ENCODE measurements at places on chromosomes 2 and 18. TPM values are rescaled to one million over a fixed set of nuclear protein-coding genes. Genes with fewer than 3 reads are reported as not detected.

DNA sequence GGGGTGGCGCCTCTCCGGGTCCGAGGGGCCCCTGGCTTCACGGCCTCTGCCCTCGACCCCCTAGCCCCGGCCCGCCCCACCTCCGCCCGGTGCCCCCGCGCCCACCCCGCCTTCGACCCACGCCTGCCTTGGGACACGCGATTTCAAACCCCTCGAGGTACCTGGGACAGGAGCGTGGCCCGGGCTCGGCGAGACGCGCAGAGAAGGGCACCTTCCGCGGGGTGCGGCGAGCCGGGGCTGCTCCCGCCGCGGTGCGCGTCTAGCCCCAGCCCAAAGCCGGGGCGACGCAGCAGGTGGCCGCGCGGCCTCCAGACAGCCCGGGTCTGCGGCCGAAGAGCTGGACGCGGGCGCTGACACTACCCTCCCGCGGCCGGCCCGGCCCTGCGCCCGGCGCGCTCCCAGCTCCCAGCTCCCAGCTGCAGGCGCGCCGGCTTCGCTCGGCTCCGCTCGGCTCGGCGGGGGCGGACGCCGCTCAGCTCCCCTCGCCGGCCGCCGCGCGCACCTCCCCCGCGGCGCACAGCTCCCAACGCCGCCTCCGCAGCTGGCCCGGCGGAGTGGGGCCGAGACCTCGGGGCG lies at the start of gene CRACDL:
TSS of gene CRACDL (minus strand) at position 449 of the 576 bp plus-strand sequence. CDS start 89,425 bp downstream, outside the sequence.
- H3K27me3 ChIP-seq, result peaks cover 42% of the 10 kb centered on the region
- H3K36me3 ChIP-seq, result no peaks in the 10 kb centered on the region
- DNase-seq, result no peak
- peaks cover 3% of the 10 kb centered on the region for H3K4me1 ChIP-seq
- no peak within 1 kb of the TSS for H3K27ac ChIP-seq

GRCh38 chr2:86686905-86687304 lies 33.2 kb upstream of the RMND5A start:
- H3K4me1 ChIP-seq, result no peaks in the 10 kb centered on the region
- H3K27ac ChIP-seq, result no peak overlapping the region
- no peaks in the 10 kb centered on the region for H3K36me3 ChIP-seq
- no peaks in the 10 kb centered on the region for H3K27me3 ChIP-seq
- no peak for DNase-seq

GRCh38 chr2:85578243-85579180 lies 1.1 kb downstream of the VAMP8 start:
- peaks cover 35% of the 10 kb centered on the region for H3K4me1 ChIP-seq
- peak overlapping the region; percentile 87 for H3K27ac ChIP-seq
- peak overlapping the region; percentile 95 for H3K4me3 ChIP-seq
- peaks cover 16% of the 10 kb centered on the region for H3K36me3 ChIP-seq

- no peak overlapping the region for H3K4me3 ChIP-seq
- H3K36me3 ChIP-seq, result no peaks in the 10 kb centered on the region
- DNase-seq, result no peak
- H3K27me3 ChIP-seq, result no peaks in the 10 kb centered on the region
These were observed 118.8 kb downstream of the ZBTB7C start for GRCh38 chr18:48290162-48290926.

DNA sequence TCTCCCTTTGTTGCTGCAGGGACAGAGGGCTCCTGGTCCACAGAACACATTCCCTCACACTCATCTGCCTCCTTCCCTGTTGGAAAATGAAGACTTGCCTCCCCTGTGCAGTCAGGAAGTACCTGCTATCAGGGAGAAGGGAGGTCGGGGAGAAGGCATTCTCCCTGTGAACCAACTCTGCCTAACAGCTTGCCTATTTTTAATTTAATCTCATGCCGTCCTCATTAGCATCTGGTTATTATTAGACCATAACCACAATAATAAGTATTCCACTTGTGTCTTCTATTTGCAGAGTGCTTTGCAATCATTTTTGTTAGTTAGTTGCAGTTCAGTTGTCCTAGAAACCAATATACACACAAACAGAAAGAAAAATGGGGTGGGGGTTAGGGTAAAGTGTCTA lies 232.6 kb upstream of the SKOR2 start:
- no peak overlapping the region for H3K27ac ChIP-seq
- no peak for DNase-seq
- H3K27me3 ChIP-seq, result peaks cover 7% of the 10 kb centered on the region

GRCh38 chr18:57776767-57777166 lies 26.3 kb downstream of the ATP8B1 start:
- no peaks in the 10 kb centered on the region for H3K27me3 ChIP-seq
- DNase-seq, result no peak
- no peaks in the 10 kb centered on the region for H3K36me3 ChIP-seq
- H3K27ac ChIP-seq, result no peak overlapping the region

- H3K27me3 ChIP-seq, result no peaks in the 10 kb centered on the region
- no peaks in the 10 kb centered on the region for H3K36me3 ChIP-seq
- no peak for DNase-seq
- no peak overlapping the region for H3K27ac ChIP-seq
- no peaks in the 10 kb centered on the region for H3K4me1 ChIP-seq
These were observed 726.8 kb upstream of the GCFC2 start for GRCh38 chr2:76437564-76437963.

DNA sequence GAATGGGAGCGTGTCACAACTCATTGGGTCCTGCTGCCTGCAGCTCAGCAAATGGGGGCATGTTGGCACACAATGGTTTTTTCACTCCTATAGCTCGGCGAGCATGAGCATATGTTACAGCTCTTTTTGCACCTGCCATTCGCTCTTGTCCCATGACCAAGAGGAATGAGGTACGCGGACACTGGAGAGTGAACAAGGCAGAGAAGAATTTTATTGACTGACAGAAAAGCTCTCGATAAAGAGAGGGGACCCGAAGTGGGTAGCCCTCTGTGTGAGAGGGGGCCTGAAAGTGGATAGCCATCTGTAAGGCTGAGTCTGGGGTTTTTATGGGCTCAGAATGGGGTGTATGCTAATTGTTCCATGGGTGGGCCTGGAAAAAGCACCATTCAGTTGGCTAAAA lies 5.5 kb downstream of the ACYP2 start:
- H3K27me3 ChIP-seq, result no peaks in the 10 kb centered on the region
- H3K4me3 ChIP-seq, result no peak overlapping the region
- no peak overlapping the region for H3K27ac ChIP-seq
- DNase-seq, result no peak
- H3K4me1 ChIP-seq, result peaks cover 4% of the 10 kb centered on the region

GRCh38 chr2:153109793-153110192 lies 368.8 kb downstream of the RPRM start:
- no peak for DNase-seq
- no peaks in the 10 kb centered on the region for H3K36me3 ChIP-seq
- no peak overlapping the region for H3K4me3 ChIP-seq
- H3K4me1 ChIP-seq, result peaks cover 5% of the 10 kb centered on the region

DNA sequence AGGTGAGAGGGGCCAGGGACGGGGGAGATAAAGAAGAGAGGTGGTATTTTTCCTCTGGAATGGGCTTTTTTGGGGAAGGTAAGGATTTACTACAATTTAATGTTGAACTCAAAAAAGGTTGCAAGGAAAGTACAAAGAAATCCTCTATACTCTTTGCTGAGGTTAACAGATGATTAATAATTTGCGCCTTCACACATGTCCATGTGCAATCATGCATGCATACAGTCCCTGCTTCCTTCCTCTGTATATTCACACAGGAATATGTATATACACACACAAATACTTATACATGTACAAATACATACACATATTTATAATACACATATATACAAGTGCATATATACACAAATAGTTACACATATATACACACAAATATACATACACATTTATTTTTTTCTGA lies 193.4 kb downstream of the NBAS start:
- DNase-seq, result no peak
- peaks cover 10% of the 10 kb centered on the region for H3K4me1 ChIP-seq
- no peak overlapping the region for H3K27ac ChIP-seq
- no peaks in the 10 kb centered on the region for H3K27me3 ChIP-seq
- H3K36me3 ChIP-seq, result peaks cover 29% of the 10 kb centered on the region

- H3K4me3 ChIP-seq, result no peak overlapping the region
- no peak overlapping the region for H3K27ac ChIP-seq
- H3K27me3 ChIP-seq, result no peaks in the 10 kb centered on the region
- no peaks in the 10 kb centered on the region for H3K4me1 ChIP-seq
- DNase-seq, result peak; percentile 6
These were observed 63.3 kb upstream of the SMAD7 start for GRCh38 chr18:49013961-49014604.

DNA sequence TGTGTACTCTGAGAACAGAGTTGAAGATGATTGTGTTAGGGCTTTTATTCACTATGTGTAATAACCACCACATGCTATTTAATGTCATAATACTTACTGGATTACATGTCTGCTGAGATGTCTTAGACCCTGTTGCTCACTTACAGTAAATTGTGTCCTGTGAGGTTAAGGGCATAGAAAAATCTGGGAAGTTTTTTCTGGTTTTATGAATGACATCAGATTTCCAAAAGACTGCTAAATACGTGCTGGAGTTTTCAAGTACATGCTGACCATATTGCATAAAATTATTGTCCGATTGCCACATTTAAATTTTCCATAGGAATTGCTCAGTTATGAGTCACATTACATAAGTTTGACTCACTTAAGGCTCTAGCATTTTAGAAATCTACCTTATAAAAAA lies 96.7 kb upstream of the COL5A2 start:
- no peaks in the 10 kb centered on the region for H3K36me3 ChIP-seq
- H3K4me3 ChIP-seq, result no peak overlapping the region
- H3K4me1 ChIP-seq, result no peaks in the 10 kb centered on the region

DNA sequence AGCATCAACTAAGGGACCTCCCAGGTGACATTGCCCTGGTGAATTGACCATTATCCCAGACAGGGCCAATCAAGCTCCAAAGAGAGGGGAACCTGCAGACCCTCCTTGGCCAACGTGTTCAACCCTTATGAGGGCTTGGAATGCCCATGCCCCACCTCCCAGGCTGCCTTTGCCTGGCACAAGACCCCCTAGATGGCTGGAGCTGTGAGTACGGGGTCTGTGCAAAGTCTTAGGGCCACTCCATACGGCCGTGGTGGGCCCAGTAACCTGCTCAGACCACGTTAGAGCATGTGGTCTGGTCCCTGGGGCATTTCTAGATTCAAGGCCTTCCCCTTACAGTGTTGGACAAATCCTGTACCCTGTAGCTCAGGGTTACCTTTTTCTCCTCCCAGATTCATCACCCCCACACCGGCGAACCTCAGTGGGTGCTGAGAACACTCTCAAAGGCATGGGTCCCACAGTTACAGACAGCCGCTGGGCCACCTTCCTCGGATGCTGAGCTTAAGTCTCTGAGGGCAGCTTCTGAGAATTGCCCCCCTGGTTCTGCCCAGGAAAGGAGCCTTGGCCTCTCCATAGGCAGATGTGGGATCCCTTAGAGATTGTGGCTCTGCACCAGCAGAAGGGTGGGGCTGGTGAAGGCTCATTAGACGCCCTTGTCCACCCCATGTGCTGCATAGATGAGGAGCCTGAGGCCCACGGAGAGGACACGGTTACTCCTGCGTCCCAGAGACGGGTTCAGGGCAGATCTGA lies 18.3 kb upstream of the KCNK3 start:
- H3K36me3 ChIP-seq, result no peaks in the 10 kb centered on the region
- H3K4me1 ChIP-seq, result no peaks in the 10 kb centered on the region
- no peak for DNase-seq
- no peak overlapping the region for H3K27ac ChIP-seq
- peaks cover 38% of the 10 kb centered on the region for H3K27me3 ChIP-seq

FLACC1 gene
- total RNA-seq, result 0.63 TPM

CEP192 gene
- total RNA-seq, result 31.0 TPM

SCN9A gene
- not detected for total RNA-seq

KCNJ3 gene
- not detected for total RNA-seq

NDUFS1 gene
- total RNA-seq, result 80.8 TPM
